Erythroblast (primary cell): ENCODE measurements at places on chromosomes 7 and 10.

- no peak for DNase-seq
Observed at GRCh38 chr7:74199551-74200355, 10.1 kb upstream of the LAT2 start.

GRCh38 chr7:104160375-104160774, 47.4 kb downstream of the ORC5 start:
- DNase-seq = peak; percentile 60

DNA sequence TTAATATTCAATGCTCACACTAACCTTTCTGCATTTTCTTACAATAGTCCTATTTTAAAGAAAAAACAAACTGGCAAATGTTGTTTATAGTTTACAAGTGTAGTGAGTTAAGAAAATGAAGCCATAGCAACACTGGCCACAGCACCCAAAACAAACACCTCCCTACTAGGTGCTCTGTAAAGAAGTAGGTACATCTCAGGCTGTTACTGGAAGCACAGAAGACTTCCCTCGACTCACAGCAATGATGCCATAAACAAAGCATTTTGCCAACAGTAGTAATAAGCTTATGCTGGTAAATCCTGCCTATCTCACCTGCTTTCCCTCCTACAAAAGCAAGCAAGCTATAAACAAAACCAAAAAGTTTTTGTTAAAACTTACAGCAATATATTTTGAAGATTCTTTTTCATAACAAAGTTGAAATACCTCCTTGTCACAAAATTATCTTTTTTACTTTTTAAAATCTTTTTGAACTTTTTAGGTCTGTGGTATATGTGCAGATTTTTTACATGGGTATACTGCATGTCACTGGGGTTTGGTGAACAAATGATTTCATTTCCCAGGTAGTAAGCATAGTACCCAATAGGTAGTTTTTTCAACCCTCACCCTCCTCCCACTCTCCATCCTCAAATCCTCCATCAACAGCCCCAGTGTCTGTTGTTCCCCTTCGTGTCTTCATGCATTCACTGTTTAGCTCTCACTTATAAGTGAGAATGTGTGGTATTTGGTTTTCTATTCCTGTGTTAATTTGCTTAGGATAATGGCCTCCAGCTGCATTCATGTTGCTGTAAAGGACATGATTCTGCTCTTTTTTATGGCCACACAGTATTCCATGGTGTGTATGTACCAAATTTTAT, 28.4 kb downstream of the COA1 start:
- DNase-seq = no peak

GRCh38 chr7:90267263-90267858, 22.4 kb downstream of the CFAP69 start:
- DNase-seq = no peak

GRCh38 chr10:32887481-32887880, 70.5 kb downstream of the ITGB1 start:
- no peak for DNase-seq

DNA sequence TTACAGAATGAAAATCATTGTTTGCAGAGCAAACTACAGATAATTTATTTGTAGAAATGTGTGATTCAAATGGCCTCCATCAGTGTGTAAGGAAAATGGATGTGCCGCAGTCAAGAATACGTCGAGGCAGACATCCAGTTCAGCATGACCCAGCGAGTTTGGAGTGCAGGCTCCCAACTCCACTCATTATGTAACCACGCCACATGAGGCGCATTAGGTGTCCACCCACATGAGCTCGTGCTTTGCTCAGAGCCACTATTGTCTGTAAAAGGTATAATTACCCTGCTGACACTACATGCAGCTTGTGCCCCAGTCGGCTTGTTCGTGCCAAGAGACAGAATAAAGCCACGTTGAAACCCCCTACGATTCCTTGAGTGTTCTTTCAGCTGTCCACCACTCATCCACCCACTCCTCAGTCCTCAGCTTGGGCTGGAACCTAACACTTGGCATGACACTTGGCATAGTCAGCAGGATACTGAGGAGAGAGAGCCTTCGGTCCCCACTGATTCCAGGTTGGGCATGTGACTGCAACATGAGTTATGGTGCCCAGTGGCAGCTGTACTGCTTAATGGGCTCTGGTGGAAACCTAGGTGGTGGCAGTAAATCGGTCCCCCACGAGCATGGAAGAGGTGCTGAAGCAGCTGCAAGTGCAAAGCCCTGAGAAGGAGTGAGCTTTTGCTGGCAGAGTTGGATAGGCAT, 102.7 kb downstream of the BICC1 start:
- DNase-seq = no peak

GRCh38 chr7:102813191-102814024, 64.6 kb downstream of the FAM185A start:
- DNase-seq = no peak

DNA sequence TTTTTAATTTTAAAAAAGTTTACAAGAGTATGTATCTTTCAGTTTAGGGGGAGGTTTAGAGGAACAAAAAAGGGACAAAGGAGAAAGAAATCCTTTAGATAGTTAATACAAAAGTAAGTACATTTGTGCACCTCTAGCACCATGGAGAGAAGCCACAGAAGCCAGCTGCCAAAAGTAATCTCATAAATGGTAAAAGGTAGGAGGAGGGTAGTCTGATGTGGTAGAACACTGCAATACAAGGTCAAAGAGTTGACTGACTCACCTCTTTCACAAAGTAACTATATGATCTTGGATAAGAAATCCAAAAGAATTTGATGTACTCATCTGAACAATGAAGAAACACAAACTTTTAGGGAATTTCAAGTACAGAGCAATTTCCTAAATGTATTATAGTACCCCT, 68.1 kb downstream of the CNOT4 start:
- no peak for DNase-seq

DNA sequence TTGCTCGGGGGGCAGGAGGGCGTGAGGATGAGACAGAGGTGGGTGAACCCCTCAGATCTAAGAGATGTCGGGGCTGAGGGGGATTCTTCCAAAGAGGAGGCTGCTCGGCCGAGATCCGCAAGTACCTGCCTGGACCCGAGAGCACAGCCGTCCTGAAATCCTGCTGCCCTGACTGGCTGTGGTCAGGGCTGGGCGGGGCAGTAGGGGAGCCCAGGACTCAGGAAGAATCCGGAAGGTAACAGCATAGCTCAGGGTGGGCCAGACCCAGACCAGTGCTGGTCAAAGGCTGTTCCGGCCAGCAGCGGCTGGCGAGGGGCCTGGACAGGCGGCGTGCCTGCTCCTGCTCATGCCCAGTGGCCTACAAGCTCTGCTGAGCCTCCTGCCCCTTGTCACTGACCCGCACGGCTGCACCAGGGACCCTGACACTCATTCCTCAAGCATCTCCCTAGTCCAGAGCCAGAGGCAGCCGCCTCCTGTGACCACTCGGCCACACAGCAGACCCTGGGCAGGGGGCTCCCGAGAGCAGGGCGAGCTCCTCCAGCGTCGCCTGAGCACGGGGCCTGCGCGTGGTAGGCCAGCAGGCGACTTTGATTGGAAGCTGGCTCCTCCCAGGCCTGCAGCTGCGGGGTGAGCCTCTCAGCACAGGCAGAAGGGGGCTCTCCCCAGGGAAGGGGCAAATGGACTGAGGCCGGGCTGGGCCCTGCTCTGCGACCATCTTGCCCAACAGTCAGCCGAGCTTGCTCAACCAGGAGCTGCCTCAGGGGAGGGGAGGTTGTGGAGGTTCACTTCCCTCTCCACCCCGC, 3.1 kb upstream of the ADAP1 start:
- DNase-seq = no peak

DNA sequence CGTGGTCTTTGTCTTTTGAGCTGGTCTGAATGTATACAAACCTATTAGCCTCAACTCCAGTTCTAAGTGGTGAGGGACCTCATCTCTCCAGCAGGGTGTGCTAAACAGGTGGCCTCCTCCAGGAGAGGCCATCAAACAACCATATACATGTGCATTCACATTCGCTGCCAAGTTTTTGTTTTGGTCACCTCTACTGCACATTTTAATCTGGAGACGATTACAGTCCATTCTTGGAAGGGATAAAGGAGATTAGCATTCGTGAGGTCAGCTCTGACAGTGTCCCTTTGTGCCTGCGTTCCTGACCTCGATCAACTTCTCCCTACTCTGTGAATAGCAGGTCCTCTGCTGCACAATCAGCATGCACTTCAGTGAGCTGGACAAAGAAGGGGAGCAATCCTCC, 60.8 kb downstream of the RHOBTB1 start:
- peak; percentile 32 for DNase-seq

DNA sequence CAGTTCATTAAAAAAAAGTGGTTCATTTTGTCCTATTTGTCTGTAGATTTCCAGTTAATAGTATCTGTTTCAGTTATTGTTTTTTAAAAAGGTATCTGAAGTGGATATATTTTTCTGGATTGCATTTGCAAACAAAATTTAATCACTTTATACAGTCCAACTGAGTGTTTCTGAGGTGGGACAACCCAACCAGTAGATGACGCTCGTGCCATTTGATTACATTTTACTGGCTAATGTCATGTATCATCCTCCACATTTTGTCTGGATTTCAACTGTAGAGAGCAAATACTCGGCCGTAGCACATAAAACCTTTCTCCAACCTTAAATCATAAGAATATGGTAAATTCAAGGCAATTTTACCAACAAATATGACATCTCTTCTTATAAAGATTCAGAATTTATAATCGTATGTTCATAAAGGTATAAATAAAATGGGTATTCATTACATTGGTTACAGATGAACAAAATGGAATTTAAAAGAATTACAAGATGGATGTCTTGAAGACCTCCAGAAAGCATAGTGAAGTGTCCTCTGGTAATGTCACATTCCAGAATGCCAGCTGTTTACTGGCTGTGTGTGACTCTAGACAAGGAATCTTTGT, 789.0 kb downstream of the PHTF2 start:
- no peak for DNase-seq

DNA sequence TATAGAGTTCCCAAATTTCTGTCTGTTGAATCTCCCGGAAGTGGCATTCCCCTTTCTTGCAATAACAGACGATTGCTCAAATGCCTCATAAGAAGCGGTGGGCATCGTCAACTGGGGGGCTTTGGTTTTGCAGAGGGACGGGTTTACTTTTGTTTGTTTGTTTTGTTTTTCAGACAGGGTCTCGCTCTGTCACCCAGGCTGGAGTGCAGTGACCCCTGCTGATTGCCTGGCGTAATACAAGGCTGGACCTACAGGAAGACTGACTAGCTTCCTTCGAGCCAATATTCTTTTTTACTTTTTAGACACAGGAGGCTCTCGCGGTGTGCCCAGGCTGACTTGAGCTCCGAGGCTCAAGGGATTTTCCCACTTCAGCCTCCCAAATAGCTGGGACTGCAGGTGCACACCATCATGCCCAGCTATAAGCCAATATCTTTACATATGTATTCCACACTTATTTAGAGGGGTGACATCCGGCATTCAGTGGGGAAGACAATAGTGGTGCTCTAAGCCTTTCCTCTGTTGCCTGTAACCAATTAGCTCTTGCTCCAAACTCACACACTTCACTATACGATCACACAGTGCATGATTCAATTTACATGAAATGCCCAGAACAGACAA, 58.1 kb downstream of the FHIP2A start:
- DNase-seq = peak; percentile 50

DNA sequence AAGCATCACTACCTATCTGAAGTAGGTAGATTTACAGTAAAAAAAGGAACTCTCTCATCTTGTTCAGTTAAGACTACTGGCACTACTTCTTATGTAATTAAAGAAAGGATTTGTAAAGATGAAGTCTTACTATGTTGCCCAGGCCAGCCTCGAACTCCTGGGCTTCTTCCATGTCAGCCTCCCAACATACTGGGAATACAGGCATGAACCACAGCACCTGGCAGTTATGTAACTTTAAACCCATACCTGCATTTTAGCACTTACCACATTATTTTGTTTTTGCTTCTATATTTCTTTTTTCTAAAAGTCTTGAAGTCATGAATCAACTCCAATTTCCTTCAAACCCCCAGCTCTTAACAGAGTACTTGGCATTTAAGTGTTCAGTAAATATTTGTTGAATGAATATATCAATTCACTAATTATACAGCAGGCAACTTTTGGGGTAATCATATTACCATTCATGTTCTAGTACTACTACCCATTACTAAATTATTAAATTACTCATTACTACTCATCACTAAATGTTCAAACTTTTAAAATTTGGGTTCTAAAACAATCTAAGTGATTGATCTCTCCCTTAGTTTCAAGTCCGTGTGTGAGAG, 31.6 kb upstream of the CCDC71L start:
- no peak for DNase-seq

GRCh38 chr7:134367956-134368749, 51.4 kb upstream of the SLC35B4 start:
- DNase-seq = no peak

DNA sequence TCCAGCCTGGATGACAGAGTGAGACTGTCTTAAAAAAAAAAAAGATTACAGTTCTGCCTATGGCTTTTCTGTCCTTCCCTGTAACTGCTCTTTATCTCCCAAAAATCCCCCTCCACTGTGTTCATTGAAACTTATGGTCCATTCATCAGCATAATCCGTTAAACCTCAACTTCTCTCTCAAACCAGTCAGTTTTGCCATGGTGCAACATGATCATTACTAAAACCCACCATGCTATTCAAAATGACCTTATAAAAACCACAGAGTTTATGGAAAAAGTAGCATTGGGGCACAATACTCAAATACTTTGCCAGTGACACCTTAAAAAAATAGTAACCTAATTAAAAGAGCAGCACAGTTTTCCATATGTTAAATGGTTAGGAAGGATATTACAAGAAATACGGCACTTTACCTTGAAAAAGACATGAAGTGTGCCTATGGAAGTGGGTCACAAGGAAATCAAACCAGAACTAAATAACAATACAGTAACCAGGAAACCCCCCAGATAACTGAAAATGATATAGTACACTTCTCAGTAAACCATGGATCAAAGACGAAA, 74.0 kb upstream of the ST8SIA6 start:
- DNase-seq = no peak

DNA sequence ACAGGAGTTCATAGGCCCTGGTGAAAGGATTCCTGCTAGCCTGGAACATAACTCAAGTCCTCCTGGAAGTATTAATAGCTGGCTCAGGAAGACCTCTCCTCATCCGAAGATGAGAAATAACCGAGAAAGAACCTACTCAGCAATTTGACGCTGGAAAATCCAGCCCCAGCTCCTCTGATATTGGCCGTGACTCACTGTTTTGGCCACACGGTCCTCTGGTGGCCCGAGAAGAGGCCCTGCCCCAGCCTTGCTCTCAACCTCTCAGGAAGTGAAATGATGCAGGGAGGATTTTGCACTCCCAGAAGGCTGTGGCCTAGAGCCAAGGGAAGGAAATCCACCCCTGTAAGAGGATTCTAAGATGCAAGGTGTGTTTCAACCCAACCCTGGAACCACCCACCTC, 121.6 kb downstream of the MTPAP start:
- DNase-seq = no peak

GRCh38 chr7:132158166-132158565, 418.1 kb downstream of the PLXNA4 start:
- no peak for DNase-seq

GRCh38 chr10:3430501-3430900, 257.9 kb upstream of the PITRM1 start:
- DNase-seq = no peak

GRCh38 chr7:23026164-23026563, 12.2 kb upstream of the HYCC1 start:
- no peak for DNase-seq

- no peak for DNase-seq
Observed at GRCh38 chr7:129690701-129691100, 79.2 kb downstream of the NRF1 start.
